ENCODE measurements at places on chromosomes 11 and 22. TPM values are rescaled to one million over a fixed set of nuclear protein-coding genes. Genes with fewer than 3 reads are reported as not detected.

DNA sequence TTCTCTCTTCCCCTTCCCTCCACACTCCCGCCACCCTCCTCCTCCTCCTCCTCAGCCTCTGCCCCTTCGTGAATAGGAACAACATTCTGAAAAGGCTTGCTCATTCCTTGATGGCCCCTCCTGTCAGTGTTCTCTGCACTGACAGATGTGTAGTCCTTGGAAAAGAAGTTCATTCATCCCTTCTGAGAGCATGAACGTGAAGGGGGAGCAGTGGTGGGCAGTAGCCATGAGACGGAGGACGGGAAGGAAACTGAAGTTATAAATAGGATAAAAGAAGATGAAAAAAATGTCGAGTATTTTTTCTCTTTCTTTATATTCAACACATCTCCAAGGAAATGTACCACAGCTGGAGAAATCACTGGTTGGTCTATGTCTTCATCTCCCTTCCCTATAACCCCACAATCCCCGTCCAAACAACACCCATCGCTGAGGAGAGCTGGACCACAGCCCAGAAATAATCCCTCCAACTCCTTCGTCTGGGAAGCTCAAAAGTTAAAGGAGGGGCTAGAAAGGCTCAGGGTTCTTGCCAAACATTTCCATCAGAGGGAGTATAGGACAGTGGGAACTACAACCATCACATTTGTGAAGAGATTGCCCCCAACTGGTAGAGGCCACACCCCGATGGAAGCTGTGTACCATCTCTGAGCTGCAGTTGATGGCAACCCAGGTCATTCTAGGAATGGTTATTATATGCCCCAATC, 33.5 kb downstream of the ETS1 start:
- DNase-seq: no peak

DNA sequence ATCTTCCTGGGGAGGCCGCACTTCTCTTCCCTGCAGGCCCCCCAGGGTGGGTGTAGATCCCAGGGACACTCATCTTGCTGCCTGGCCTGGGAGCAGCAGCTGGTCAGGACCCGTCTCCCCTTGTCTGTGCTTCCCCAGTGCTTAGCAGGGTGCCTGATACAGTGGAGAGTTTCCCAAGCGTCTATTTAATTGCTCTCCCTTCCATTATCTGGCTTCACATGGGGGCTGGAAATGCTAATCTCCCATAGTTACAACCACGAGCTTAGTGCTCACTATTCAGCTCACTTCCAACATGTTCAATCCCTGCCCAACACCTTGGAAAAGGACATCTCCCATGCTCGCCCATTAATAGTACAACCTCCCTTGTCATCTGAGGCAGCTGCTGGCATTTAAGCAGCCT, 100.5 kb downstream of the DSCAML1 start:
- DNase-seq: no peak

DNA sequence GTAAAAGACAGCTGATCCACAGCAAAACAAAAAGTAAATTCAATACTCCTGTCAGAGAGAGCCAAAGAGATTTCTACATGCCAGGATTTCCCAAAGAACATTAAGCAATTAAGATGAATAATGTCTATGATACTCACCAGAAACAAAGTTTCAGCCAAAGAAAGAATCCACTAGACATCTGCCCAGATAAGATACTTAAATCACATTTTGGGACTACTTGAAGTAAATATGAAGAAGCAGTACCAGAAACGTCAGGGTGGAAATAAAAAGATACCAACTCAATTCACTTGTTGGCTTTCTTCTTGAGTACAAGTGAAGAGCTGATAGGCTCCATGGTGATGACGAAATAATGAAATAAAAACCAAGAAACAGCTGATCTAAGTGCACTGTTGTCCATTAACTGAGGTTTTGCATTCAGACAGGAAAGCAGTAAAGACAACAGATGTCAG, 31.6 kb upstream of the ARHGAP32 start:
- DNase-seq: no peak

BBS1 gene
- 12.5 TPM for total RNA-seq
